ENCODE measurements at places on chromosomes 11 and 22. TPM values are rescaled to one million over a fixed set of nuclear protein-coding genes. Genes with fewer than 3 reads are reported as not detected.
A peak's percentile ranks its signal among the peaks of the same experiment; 100 is the strongest.

DNA sequence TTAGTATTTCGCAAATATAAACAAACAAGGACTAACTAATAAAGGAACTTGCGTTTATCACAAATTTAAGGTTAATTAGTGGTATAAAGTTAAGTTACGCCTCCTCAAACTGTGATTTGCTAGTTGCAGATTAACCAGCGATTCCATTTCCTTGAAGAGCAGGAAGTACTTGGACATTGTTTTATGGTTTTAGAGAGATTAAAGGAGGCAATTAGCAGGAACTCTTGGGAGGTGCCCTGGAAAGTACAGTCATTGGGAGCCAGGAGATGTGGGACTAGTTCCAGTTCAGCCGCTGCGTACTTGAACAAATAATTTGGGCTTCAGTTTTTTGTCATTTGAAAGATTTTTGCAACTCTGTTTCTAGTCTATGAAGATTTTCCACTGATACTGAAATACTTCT, 3.3 kb downstream of the FAM118B start:
- H3K4me3 ChIP-seq, result no peak overlapping the region
- peaks cover 2% of the 10 kb centered on the region for H3K27me3 ChIP-seq

DNA sequence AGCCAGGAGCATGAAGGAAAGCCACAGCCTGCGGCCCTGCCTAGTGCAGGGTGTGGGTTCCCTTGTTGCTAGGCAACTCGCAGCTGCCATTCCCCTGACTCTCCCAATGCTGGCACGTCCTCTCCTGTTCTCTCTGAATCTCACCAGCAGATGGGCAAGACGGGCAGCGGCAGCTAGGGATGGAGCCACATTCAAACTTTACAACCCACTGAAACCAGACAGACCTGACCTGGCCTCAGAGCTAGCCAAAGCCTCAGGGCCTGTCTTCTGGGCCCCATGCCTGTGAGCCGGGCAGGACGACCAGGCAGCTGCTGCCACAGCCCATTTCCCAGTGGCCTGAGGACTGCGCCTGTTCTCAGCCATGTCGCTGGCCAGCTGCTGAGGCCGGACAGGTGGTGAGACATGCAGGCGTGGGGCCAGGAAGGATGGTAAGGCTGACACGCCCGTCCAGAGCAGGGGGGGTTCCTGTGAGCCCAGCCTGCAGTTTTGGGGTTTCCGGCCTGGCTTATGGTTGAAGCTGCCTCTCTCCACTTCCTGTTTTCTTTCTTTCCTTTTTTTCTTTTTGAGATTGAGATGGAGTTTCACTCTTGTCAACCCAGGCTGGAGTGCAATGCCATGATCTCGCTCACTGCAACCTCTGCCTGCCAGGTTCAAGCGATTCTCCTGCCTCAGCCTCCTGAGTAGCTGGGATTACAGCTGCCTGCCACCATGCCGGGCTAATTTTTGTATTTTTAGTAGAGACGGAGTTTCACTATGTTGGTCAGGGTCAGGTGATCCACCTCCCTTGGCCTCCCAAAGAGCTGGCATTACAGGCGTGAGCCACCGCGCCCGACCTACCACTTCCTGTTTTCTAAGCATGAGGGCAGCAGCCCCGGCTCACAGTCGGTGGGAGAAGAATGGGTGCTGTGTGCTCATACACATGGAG, 4.1 kb downstream of the SUN2 start:
- no peak for DNase-seq
- no peak overlapping the region for H3K27ac ChIP-seq
- H3K4me1 ChIP-seq, result peaks cover 42% of the 10 kb centered on the region
- H3K4me3 ChIP-seq, result no peak overlapping the region
- peaks cover 30% of the 10 kb centered on the region for H3K36me3 ChIP-seq

ACCS gene
- 0.29 TPM for total RNA-seq

- no peak overlapping the region for H3K27ac ChIP-seq
- peaks cover 16% of the 10 kb centered on the region for H3K4me1 ChIP-seq
- H3K36me3 ChIP-seq, result peaks cover 54% of the 10 kb centered on the region
- H3K4me3 ChIP-seq, result no peak overlapping the region
- no peak for DNase-seq
These were observed 5.6 kb downstream of the RCE1 start for GRCh38 chr11:66848671-66849500.

EIF4ENIF1 gene
- total RNA-seq, result 12.3 TPM

- H3K27me3 ChIP-seq, result no peaks in the 10 kb centered on the region
- H3K4me3 ChIP-seq, result no peak overlapping the region
- peaks cover 12% of the 10 kb centered on the region for H3K4me1 ChIP-seq
- peaks cover 47% of the 10 kb centered on the region for H3K36me3 ChIP-seq
- no peak for DNase-seq
These were observed 5.4 kb downstream of the KBTBD4 start for GRCh38 chr11:47573321-47573720.

HSCB gene
- total RNA-seq, result 20.2 TPM

DNA sequence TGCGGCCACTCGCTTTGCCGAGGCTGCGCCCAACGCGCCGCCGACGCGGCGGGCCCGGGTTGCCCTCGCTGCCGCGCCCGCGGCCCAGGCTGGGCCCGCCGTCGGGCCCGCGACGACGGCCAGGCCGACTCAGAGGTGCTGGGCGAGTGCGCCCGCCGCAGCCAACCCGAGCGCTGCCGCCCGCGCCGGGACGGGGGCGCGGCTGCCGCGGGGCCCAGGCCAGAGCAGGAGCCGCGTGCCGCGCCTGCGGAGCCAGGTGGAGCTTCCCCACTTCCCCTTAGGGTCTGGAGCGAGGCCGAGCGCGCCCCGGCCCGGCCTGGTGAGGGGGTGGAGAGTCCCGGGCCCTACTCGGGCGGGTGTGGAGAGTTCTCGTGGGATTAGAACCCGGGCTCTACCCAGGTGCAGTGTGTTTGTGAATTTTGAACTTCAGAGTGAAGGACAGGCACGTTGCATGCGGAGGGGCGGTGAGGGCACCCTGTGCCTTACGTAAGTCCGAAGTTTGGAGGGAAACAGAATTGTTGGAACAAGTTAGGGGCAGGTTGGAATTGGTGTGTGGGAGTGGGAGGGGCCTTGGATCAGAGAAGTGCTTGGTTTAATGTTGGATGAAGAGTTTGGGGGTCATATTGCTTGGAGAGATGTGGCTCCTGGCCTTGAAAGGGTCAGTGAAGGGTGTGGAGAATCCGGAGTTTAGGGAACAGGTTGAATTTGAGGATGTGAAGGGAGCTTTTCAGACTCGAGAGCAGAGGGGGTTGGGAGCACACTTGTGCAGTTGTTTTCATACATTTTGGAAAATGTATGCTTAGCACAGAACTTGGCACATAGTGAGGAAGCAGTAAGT, 697 bp downstream of the RNF169 start:
- H3K4me1 ChIP-seq, result peaks cover 54% of the 10 kb centered on the region
- no peaks in the 10 kb centered on the region for H3K27me3 ChIP-seq
- H3K27ac ChIP-seq, result peak overlapping the region; percentile 93
- H3K36me3 ChIP-seq, result no peaks in the 10 kb centered on the region
- peak; percentile 73 for DNase-seq

DNA sequence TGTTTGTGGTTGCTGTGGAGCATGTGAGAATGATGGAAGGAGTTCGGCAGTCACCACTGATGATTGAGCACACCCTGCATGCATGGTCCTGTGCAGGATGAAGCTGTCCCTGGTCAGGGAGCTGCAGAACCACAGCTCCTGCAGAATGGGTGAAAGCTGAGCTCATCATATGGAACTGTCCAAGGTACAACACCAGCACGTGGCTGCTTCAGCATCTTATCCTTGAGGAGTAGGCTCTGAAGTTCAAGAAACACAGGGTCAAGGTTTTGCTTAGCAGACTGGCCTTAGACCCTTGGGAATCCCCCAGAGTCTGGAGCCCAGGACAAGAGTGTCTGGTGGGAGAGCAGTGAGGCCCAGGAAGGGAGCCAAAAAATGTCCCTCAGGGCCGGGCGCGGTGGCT, 182.4 kb upstream of the LARGE1 start:
- no peaks in the 10 kb centered on the region for H3K4me1 ChIP-seq
- H3K27ac ChIP-seq, result no peak overlapping the region
- no peak overlapping the region for H3K4me3 ChIP-seq
- peaks cover 4% of the 10 kb centered on the region for H3K27me3 ChIP-seq
- H3K36me3 ChIP-seq, result no peaks in the 10 kb centered on the region
- no peak for DNase-seq

All from HepG2 (cell line).